ENCODE measurements at places on chromosomes 7 and 10.
A peak's percentile ranks its signal among the peaks of the same experiment; 100 is the strongest.

DNA sequence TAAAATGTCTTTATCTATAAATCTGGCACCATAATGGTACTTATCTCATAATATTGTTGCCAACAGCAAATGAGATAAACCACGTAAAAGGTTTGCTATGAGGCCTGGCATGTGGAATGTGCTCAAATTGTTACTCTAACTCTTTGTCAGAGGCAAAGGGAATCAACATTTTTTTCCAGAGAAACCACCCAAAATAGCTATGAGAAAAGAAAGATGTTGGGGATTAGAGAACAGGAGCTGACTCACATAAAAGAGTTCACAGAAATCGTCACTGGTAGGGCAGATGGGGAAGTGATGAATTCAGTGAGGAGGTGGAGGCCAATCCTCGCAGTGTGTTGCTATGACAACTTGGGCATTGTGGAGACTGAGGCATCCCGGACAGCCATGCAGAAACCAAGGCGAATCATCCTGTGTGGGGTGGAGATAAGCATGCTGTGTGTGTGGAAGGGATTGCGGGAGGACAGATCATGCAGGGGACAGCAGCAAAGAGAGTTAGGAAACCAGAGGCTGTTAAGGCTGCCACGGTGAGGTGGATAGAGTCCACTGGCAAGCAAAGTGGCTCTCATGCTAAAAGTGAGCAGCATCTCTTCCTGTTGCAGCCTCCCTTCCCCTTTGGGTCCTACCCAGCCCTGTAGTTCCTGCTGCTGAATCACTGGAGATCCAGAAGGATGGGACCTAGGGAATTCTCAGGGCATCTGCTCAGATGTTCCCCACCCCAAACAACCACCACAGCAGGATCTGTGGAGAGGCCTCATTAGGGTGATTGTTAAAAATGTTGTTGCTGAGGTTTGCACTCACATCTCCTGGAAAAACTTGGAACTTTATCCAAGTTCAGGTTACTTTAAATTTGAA is 103.9 kb downstream of the CUBN start:
- DNase-seq: peak; percentile 58

DNA sequence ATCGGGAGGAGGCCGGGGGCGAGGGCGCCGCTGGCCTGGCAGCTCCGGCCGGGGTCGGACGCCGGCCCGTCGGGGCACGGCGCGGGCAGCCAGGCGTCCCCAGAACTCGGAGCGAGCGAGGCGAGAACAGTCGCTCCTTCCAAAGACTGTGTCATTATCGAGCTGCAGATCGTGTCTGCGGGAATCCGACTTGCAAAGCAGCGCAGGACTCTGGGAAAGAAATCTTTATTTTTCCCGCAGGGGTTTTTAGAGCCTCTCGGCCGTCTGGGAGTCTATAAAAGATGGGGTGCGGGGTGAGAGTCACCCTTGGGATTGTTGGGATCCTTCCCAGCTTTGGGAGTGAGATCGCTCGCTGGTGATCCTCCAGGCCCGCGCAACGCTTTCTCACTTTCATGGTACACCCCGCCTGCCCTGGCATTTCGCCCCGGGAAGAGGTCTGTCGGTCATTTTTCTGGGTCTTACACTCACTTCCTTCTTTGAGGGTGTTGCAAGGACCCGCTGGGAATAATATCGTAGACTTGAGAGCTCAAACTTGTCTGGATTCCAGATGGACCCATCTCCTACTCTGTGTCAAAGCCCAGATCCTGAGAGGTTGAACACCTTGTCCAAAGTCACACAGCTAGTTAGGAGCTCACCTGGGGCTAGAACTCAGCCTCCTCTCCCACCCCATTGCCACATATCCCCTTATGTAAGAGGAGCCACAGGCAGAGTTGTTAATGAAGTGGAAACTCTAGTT is 1.0 kb downstream of the UBTD1 start:
- DNase-seq: no peak

DNA sequence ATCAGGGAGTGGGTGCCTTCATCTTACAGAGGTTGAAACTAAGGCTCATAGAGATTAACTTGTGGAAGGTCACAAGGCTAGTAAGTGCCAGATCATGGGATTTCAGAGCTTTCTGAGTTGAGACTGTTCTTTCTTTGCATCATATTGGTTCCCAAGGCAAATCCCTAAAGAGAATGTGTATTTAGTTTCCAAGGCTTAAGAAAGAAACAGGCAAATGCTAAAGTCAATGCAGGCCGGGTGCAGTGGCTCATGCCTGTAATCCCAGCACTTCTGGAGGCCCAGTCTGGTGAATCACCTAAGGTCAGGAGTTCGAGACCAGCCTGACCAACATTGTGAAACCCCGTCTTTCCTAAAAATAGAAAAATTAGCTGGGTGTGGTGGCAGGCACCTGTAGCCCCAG is 19.8 kb downstream of the CDK1 start:
- no peak for DNase-seq

GRCh38 chr7:11206177-11206899 is 232.7 kb downstream of the PHF14 start:
- no peak for DNase-seq

GRCh38 chr10:81019029-81019890 is 481.6 kb downstream of the SH2D4B start:
- no peak for DNase-seq

DNA sequence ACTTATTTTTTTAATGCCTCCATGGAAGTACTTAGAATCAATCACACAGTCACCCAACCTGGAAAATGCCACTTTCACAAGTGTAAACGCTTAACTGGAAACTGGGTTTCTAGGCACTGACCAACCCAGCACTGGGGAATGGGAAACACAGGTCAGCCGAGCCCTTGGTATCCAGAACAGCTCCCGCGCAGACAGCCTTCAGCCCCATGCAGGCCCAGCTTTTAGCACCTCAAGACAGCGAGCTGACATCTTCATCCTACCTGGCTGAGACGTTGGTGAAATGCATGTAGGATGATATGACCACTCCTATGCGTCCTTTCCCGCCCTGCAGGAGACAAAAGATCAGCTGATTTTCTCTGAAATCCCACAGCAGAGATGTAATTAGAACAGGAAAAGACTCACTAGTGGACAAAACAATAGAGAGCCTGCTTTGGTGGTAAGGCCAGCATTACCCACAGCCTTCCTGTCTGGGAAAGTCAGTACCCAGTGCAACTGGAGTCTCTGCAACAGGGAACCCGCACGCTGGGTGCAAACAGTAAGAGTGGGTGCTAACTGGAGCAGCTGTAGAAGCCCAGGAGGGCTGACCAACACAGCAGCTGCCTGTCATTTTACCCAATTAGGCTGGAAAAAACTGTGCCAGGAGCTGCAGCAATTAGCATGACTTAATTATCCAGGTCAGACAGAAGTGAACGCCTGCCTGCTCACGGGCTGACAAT is 153.7 kb downstream of the TNS3 start:
- DNase-seq: no peak

All from stimulated activated CD8-positive, alpha-beta memory T cell treated with anti-CD3 and anti-CD28 coated beads, Interleukin-4, amount 100 ng/mL, for 24 hours (primary cell).